ENCODE measurements at places on chromosomes 2 and 18. TPM values are rescaled to one million over a fixed set of nuclear protein-coding genes. Genes with fewer than 3 reads are reported as not detected.

Gene ERFE
- total RNA-seq: 23.1 TPM

GRCh38 chr2:201880993-201881611 lies 74.8 kb downstream of the CDK15 start:
- H3K4me1 ChIP-seq: peaks cover 16% of the 10 kb centered on the region

- H3K27me3 ChIP-seq: no peaks in the 10 kb centered on the region
- H3K27ac ChIP-seq: no peak overlapping the region
- no peaks in the 10 kb centered on the region for H3K36me3 ChIP-seq
- no peak overlapping the region for H3K4me3 ChIP-seq
- H3K4me1 ChIP-seq: peaks cover 4% of the 10 kb centered on the region
Measured at GRCh38 chr2:198587240-198587639, 782.8 kb downstream of the PLCL1 start.

- no peak overlapping the region for H3K4me3 ChIP-seq
- no peak overlapping the region for H3K27ac ChIP-seq
- no peak for DNase-seq
- no peaks in the 10 kb centered on the region for H3K27me3 ChIP-seq
- no peaks in the 10 kb centered on the region for H3K36me3 ChIP-seq
Measured at GRCh38 chr18:55635439-55635838, 47.4 kb upstream of the TCF4 start.

GRCh38 chr2:127400897-127401756 lies 13.4 kb upstream of the MAP3K2 start:
- H3K4me3 ChIP-seq: no peak overlapping the region
- no peaks in the 10 kb centered on the region for H3K4me1 ChIP-seq
- H3K36me3 ChIP-seq: no peaks in the 10 kb centered on the region
- DNase-seq: no peak
- H3K27me3 ChIP-seq: no peaks in the 10 kb centered on the region

DNA sequence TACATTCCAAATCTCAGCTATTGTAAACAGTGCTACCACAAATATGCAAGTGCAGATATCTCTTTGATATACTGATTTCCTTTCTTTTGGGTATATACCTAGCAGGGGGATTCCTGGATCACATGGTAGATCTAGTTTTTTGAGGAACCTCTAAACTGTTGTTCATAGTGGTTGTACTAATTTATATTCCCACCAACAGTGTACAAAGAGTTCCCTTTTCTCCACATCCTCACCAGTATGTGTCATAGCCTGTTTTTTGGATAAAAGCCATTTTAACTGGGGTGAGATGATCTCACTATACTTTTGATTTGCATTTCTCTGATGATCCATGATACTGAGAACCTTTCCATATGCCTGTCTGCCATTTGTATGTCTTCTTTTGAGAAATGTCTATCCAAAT lies 6.3 kb upstream of the CCNT2 start:
- H3K27ac ChIP-seq: no peak overlapping the region
- no peaks in the 10 kb centered on the region for H3K36me3 ChIP-seq
- H3K27me3 ChIP-seq: no peaks in the 10 kb centered on the region
